ENCODE measurements at places on chromosomes 12 and 14. TPM values are rescaled to one million over a fixed set of nuclear protein-coding genes. Genes with fewer than 3 reads are reported as not detected.

CALM1 gene
- 206 TPM for total RNA-seq

GRCh38 chr14:96681829-96682228, 115.4 kb upstream of the VRK1 start:
- H3K4me3 ChIP-seq: no peak overlapping the region
- no peaks in the 10 kb centered on the region for H3K4me1 ChIP-seq
- no peak overlapping the region for H3K27ac ChIP-seq
- DNase-seq: peak; percentile 24
- no peaks in the 10 kb centered on the region for H3K27me3 ChIP-seq
- no peaks in the 10 kb centered on the region for H3K36me3 ChIP-seq

MORN3 gene
- total RNA-seq: 0.18 TPM

RAPGEF3 gene
- 0.83 TPM for total RNA-seq

GRCh38 chr12:14495326-14495725, 72.4 kb downstream of the PLBD1 start:
- H3K36me3 ChIP-seq: peaks cover 28% of the 10 kb centered on the region
- peaks cover 2% of the 10 kb centered on the region for H3K4me1 ChIP-seq

GRCh38 chr14:49946320-49947141, 53.6 kb downstream of the ARF6 start:
- DNase-seq: peak; percentile 68
- no peak overlapping the region for H3K4me3 ChIP-seq
- H3K27me3 ChIP-seq: no peaks in the 10 kb centered on the region
- no peak overlapping the region for H3K27ac ChIP-seq
- H3K36me3 ChIP-seq: no peaks in the 10 kb centered on the region
- peaks cover 2% of the 10 kb centered on the region for H3K4me1 ChIP-seq

POU6F1 gene
- total RNA-seq: 0.90 TPM

ABCD2 gene
- total RNA-seq: not detected

KERA gene
- not detected for total RNA-seq

DNA sequence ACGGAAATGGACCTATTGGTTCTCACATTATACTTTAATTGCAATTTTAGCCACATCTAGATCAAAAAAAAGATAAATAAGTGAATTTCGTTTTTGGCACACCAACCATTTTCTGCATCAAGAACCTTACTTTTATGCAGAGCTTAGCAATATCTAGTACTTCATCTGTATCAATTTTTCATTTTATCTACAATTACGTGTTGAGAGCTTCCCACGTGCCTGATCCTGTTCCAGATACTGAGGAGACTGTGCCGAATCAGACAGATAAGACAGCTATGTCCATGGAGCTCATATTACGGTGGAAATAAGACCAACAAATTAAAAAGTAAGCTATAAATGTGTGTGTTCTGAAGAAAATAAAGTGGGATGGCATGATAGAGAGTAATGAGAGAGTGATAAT, 101.6 kb downstream of the MGAT4C start:
- H3K4me3 ChIP-seq: no peak overlapping the region
- no peaks in the 10 kb centered on the region for H3K27me3 ChIP-seq
- no peak overlapping the region for H3K27ac ChIP-seq
- no peak for DNase-seq

GRCh38 chr14:105155071-105155651, 13.4 kb downstream of the JAG2 start:
- H3K36me3 ChIP-seq: no peaks in the 10 kb centered on the region
- H3K4me3 ChIP-seq: no peak overlapping the region
- no peaks in the 10 kb centered on the region for H3K4me1 ChIP-seq
- no peak for DNase-seq
- H3K27ac ChIP-seq: no peak overlapping the region

GRCh38 chr14:34040766-34041165, 89.9 kb upstream of the EGLN3 start:
- DNase-seq: no peak
- no peak overlapping the region for H3K27ac ChIP-seq
- H3K36me3 ChIP-seq: no peaks in the 10 kb centered on the region
- peaks cover 2% of the 10 kb centered on the region for H3K27me3 ChIP-seq
- H3K4me1 ChIP-seq: no peaks in the 10 kb centered on the region
- H3K4me3 ChIP-seq: no peak overlapping the region

IAPP gene
- total RNA-seq: not detected

NPAS3 gene
- total RNA-seq: not detected

DNA sequence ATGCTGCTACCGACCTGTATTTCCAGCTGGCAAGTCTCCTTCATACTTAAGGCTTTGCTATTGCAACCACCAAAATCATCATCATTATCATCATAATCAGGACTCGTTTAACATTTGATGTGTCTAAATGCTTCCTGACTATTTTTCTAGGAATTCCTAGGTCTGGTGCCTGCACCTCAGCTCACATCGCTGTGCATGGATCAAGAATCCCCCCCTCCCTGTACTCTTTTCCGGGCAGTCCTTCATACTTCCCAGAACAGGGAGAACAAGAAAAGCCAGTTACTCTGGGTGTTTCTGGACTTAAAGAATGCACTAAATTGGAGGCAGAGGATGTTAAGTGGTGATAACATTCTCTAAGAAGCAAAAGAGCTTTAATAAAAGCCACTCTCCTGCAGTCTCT, 9.4 kb downstream of the ERP27 start:
- H3K27me3 ChIP-seq: no peaks in the 10 kb centered on the region
- no peaks in the 10 kb centered on the region for H3K36me3 ChIP-seq
- no peak for DNase-seq
- H3K27ac ChIP-seq: peak overlapping the region; percentile 79
- H3K4me3 ChIP-seq: no peak overlapping the region

DNAI7 gene
- total RNA-seq: 0.28 TPM

DNA sequence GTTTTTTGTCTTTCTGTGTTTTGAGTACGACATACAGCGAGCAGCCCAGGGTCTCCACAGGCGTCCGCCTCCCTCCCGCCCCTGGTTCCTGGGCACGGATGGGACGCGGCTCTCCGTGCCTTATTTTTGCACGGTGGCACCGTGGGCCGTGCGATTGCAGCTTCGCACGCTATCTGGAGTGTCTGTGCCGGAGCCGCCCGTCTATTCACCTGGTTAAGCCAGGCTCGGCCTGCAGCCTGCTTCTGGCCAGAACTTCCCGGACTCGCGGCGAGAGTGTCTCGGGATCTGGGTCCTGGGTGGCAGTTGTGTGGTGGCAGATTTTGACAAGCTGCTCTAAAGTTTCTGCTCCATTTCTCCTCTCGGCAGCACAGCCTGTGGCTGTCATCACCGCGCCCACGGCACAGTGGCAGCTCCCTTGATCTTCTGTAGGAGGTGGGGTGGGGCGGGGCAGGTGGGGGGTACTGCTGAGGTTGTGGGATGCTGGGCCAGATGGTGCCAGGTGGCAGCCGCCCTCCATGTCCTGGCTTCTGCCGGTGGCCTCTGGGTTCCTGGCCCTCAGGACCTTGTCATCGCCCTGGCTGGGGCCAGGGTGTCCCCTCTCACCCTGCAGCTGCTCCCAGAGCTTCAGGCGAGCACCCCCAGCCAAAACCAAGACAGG, 2.9 kb downstream of the MMP17 start:
- H3K27me3 ChIP-seq: no peaks in the 10 kb centered on the region
- no peak for DNase-seq
- H3K4me3 ChIP-seq: peak overlapping the region; percentile 38

GZMH gene
- not detected for total RNA-seq

- no peaks in the 10 kb centered on the region for H3K27me3 ChIP-seq
- H3K27ac ChIP-seq: no peak overlapping the region
- no peak for DNase-seq
- H3K36me3 ChIP-seq: no peaks in the 10 kb centered on the region
Measured at GRCh38 chr14:81122326-81122725, 98.4 kb downstream of the GTF2A1 start.

DNA sequence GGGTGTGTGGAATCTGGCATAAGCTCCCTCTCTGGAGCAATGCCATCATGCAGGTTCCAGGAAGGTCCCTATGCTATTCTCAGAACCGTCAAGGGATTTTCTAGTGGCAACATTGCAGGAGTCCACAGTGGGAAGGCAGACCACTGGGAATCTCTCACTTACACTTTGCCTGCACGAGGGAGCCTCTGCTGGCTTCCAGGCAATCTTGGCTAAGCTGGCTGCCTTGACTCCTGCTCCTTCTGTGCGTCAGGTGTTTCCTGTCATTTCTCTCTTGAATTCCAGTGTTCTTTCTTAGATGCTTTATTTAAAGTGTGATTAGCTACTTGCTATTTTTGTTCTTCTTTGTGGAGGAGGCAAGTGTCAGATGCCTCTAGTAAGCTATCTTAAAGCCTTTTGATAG, 414.0 kb upstream of the ATP2B1 start:
- no peaks in the 10 kb centered on the region for H3K27me3 ChIP-seq
- no peaks in the 10 kb centered on the region for H3K4me1 ChIP-seq
- no peak overlapping the region for H3K27ac ChIP-seq

GRCh38 chr14:34965912-34966311, 16.9 kb upstream of the SRP54 start:
- H3K4me1 ChIP-seq: peaks cover 4% of the 10 kb centered on the region
- no peak for DNase-seq
- no peak overlapping the region for H3K27ac ChIP-seq
- peaks cover 5% of the 10 kb centered on the region for H3K36me3 ChIP-seq
- H3K4me3 ChIP-seq: no peak overlapping the region
- H3K27me3 ChIP-seq: no peaks in the 10 kb centered on the region

B4GALNT1 gene
- total RNA-seq: 0.18 TPM

- H3K27ac ChIP-seq: no peak overlapping the region
- no peak overlapping the region for H3K4me3 ChIP-seq
- H3K27me3 ChIP-seq: no peaks in the 10 kb centered on the region
- DNase-seq: no peak
- peaks cover 57% of the 10 kb centered on the region for H3K36me3 ChIP-seq
Measured at GRCh38 chr12:120169946-120170345, 24.6 kb downstream of the GCN1 start.

- no peak overlapping the region for H3K4me3 ChIP-seq
- H3K27me3 ChIP-seq: no peaks in the 10 kb centered on the region
- DNase-seq: no peak
- no peaks in the 10 kb centered on the region for H3K4me1 ChIP-seq
- no peak overlapping the region for H3K27ac ChIP-seq
Measured at GRCh38 chr14:37251775-37252174, 54.0 kb downstream of the MIPOL1 start.

OR6C74 gene
- total RNA-seq: not detected

- no peaks in the 10 kb centered on the region for H3K36me3 ChIP-seq
- H3K27me3 ChIP-seq: no peaks in the 10 kb centered on the region
- H3K27ac ChIP-seq: no peak overlapping the region
- no peak for DNase-seq
Measured at GRCh38 chr14:80100681-80101080, 110.6 kb downstream of the DIO2 start.

DIO3 gene
- total RNA-seq: not detected

DNA sequence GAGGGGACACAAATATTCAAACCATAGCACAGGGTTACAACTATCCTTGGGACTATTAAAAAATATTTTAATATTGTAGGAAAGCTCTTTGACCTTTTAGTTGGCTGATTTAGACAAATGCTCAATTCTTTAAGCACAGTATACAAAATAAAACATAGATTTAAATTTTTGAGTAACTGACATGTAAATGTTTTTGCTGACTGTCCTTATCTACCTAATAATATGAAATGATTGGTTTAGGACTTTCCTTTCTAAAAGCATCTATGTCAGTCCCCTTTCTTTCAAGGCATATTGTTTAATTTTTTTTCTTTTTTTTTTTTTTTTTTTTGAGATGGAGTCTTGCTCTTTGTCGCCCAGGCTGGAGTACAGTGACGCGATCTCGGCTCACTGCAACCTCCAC, 16.5 kb upstream of the OR6J1 start:
- DNase-seq: no peak
- H3K36me3 ChIP-seq: no peaks in the 10 kb centered on the region
- peaks cover 4% of the 10 kb centered on the region for H3K27me3 ChIP-seq

DNA sequence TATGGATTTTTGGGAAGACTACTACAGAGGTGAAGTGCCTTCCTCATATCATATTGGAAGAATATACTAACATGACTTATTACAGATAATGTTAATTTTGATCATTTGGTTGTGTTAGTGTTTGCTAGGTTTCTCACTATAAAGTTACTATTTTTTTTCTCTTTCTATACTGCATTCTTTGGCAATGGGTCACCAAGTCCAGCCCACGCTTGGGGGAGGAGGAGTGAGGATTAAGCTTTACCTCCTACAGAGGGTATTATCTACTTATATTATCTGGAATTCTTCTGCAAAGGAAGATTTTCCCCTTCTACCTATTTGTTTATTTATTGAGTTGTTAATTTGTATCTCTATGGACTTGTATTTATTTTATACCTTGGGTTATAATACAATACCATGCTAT, 31.5 kb downstream of the SCN8A start:
- no peak overlapping the region for H3K4me3 ChIP-seq
- no peak overlapping the region for H3K27ac ChIP-seq
- peak; percentile 63 for DNase-seq
- H3K27me3 ChIP-seq: no peaks in the 10 kb centered on the region

GRCh38 chr14:92587700-92588085, 74.1 kb downstream of the RIN3 start:
- H3K4me3 ChIP-seq: no peak overlapping the region
- no peak for DNase-seq
- peaks cover 29% of the 10 kb centered on the region for H3K4me1 ChIP-seq
- peaks cover 9% of the 10 kb centered on the region for H3K36me3 ChIP-seq

PRB2 gene
- not detected for total RNA-seq

Measured in IMR-90 (cell line).